H54 (cell line): ENCODE measurements at places on chromosomes 7 and 10.

- DNase-seq: no peak
Observed at GRCh38 chr7:33156441-33156840, 27.1 kb downstream of the BBS9 start.

DNA sequence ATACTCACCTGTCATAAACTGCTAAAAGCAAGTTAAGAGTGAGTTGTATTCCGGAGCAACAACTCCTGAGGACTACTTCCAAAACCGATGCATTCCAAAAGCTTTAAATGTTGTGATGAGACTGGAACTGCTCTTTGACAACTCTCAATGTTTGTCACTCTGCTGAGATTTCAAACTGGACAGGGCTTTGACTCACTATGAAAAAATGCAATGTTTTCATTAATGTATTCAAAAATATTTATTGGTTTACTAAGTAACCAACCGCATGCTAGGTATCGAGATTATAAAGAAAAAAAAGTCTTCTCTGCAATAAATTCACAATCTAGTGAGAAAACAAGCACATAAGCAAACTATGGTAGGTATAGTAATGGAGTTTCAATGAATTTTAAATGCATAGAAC lies 107.9 kb upstream of the GNAI1 start:
- DNase-seq: no peak

GRCh38 chr10:71964098-71964742 lies at the start of gene CHST3:
CHST3 (plus strand) TSS chr10:71964395; CDS start chr10:72005843, 41,448 bp downstream.
- peak; percentile 50 for DNase-seq

DNA sequence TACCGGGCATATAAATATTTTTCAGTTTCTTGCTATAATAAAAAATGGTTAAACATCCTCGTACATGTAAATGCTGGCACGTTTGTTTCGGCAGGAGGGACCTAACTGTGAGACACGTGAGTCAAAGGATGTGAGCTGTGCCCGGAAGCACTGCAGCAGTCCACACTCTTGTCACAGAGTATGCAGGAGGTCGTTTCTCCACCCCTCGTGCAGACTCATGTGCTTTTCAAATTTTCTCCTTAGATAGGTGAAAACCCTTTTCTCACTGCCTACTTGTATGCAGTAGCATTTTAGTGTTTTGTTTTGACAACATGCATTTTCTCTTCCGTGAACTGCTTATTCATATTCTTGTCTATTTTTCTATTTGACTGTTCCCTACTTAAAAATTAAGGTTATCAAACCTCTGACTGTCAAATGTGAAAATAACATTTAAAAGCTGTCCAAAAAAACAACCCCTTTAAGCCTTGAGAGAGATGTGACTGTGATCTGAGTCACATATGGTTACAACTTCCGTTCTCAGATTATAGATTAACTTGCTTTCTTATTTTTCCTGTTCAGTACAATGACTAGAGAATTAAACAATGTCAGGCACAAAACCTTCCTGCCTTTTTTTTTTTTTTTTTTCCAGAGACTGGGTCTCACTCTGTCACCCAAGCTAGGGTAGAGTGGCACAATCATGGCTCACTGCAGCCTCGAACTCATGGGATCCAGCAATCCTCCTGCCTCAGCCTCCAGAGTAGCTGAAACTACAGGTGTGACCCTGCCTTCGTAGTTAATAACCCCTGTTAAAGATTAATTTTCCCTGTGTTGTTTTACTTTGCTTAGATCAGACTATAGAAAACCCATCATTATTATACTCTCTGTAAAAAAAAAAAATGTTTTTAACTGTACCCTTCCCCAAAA lies 45.1 kb downstream of the DPY19L1 start:
- peak; percentile 26 for DNase-seq

- DNase-seq: no peak
Observed at GRCh38 chr10:35379226-35380137, 43.2 kb downstream of the CCNY start.

DNA sequence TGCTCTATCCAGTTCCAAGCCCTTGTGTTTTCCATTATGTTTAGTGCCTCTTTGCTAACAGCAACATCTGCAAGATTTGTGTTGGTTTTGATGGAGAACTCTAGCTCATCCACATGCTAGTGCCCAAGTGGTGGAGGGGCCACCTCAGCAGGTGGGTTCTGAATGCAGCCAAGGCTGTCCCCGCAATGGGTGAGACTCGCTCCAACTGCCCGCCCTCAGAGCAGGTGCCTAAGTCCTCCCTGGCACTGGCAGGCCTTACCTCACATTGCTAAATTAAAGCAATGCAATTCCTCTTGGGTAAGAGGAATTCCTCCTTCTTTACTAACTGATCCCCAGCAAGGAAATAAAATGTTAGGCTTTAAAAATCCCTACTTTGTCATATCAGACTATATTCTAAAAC lies 146.8 kb downstream of the ADCY1 start:
- no peak for DNase-seq

DNA sequence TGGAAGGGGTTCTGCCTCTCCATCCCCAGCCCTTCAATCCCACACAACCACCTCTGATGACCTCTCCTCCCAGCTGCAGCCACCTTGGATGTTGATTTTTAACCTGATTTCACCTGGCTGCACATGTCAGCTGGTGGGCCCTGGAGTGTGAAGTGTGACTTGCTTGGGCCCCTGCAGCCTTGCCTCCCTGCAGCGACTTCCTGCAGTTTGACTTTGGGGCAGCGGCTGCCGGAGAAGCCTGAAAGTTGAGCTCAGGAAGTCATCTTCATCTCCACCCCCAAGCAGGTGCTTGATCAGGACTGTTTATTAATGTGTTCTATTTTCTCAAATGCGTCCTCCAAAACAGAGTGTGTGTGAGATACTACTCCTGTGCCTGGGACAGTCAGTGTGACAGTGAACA lies 675.2 kb upstream of the GALNT17 start:
- DNase-seq: no peak

DNA sequence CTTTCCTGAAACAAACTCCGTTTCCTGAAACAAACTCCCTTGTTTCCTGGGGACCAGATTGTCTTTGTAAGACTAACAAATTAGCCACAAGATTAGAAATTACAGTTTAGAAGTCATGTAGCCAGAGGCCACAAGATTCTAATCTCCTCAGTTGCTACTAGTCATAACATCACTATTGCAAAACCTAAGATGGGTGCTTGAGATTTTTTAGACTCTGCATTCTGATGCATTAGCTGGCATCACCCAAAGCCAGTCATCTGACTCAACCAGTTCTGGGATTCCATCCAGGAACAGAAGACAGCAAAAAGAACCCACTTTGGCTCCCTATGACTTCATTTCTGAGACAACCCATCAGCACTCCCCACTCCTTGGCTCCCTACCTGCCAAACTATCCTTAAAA lies 367.9 kb upstream of the MBL2 start:
- DNase-seq: no peak

- DNase-seq: peak; percentile 58
Observed at GRCh38 chr10:48309711-48310226, 3.3 kb downstream of the MAPK8 start.

- DNase-seq: no peak
Observed at GRCh38 chr7:35518767-35519166, 176.2 kb downstream of the HERPUD2 start.

GRCh38 chr10:121096617-121097431 lies 245.7 kb downstream of the WDR11 start:
- DNase-seq: no peak

- no peak for DNase-seq
Observed at GRCh38 chr7:115146148-115146547, 224.3 kb downstream of the MDFIC start.

DNA sequence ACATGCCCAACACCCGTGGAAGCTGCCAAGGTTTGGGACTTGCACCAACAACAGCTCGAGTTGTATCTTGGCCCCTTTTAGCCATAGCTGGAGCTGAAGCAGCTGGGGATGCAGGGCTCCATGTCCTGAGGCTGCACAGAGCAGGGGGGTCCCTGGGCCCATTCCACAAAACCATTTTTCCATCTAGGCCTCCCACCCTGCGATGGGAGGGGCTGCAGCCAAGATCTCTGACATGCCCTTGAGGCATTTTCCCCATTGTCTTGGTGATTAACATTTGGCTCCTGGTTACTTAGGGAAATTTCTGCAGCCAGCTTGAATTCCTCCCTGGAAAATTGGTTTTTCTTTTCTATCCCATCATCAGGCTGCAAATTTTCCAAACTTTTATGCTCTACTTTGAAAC lies 637.8 kb upstream of the VSTM2A start:
- DNase-seq: no peak
